T-helper 17 cell (primary cell): ENCODE measurements at places on chromosomes 5 and 9. TPM values are rescaled to one million over a fixed set of nuclear protein-coding genes. Genes with fewer than 3 reads are reported as not detected.

- no peak overlapping the region for H3K27ac ChIP-seq
- DNase-seq = no peak
- H3K4me3 ChIP-seq = no peak overlapping the region
- H3K36me3 ChIP-seq = no peaks in the 10 kb centered on the region
- peaks cover 34% of the 10 kb centered on the region for H3K27me3 ChIP-seq
- peaks cover 4% of the 10 kb centered on the region for H3K4me1 ChIP-seq
Observed at GRCh38 chr5:156421798-156422197, 94.8 kb downstream of the SGCD start.

DNA sequence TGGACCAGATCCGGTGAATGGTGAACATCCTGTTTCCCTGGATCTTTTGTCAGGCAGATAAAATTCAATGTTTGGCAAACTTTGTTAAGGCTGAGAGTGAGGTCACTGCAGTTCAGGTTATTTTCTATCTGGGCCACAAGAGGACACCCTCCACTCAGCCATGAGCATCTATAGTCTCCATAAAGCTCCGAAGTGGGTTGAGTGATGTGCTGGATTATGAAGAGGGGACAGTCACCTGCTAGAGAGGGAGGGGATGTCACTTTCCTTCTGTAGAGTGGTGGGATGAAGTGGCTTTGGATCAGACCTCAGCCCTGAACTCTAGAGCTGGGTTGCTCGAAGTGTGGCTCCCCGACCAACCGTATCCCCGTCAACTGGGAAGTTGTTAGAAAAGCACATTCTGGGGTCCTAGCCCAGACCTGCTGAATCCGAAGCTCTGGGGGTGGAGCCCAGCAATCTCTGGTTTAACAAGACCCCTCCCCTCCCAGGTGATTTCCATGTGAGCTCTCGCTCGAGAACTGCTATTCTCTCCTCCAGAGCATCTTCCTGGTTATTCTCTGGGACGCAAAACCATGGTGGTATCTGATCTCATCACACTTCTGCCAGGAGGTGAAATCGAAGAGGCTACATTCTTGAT is 31.8 kb upstream of the FGF1 start:
- H3K36me3 ChIP-seq = no peaks in the 10 kb centered on the region
- H3K4me3 ChIP-seq = no peak overlapping the region
- H3K4me1 ChIP-seq = peaks cover 5% of the 10 kb centered on the region
- DNase-seq = no peak
- no peak overlapping the region for H3K27ac ChIP-seq

Gene IFNA13
- not detected for total RNA-seq

DNA sequence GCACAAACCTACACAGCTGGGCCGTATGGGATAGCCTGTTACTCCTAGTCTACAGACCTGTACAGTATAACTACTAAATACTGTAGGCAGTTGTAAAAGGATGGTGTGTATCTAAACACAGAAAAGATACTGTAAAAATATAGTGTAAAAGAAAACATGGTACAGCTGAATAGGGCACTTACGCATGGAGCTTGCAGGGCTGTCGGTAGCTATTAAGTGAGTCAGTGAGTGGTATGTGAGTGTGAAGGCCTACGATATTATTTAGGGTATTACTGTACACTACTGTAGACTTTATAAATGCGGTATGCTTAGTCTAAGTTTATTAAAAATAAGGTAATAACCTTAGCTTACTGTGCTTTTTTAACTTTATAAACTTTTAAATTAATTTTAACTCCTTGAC is 1.2 kb downstream of the ZCCHC9 start:
- no peaks in the 10 kb centered on the region for H3K27me3 ChIP-seq
- H3K4me3 ChIP-seq = peak overlapping the region; percentile 100
- peaks cover 8% of the 10 kb centered on the region for H3K36me3 ChIP-seq
- peaks cover 34% of the 10 kb centered on the region for H3K4me1 ChIP-seq
- peak overlapping the region; percentile 97 for H3K27ac ChIP-seq
- no peak for DNase-seq
